ENCODE measurements at places on chromosomes 4 and X. TPM values are rescaled to one million over a fixed set of nuclear protein-coding genes. Genes with fewer than 3 reads are reported as not detected.
A peak's percentile ranks its signal among the peaks of the same experiment; 100 is the strongest.

Gene DKC1
- total RNA-seq = 143 TPM

Gene IL2
- total RNA-seq = not detected

Gene VSIG4
- not detected for total RNA-seq

Gene SPANXD
- total RNA-seq = not detected

Gene ARR3
- total RNA-seq = not detected

Gene PABPC1L2B
- total RNA-seq = 1.7 TPM

Gene ADH1B
- not detected for total RNA-seq

- H3K27me3 ChIP-seq = no peaks in the 10 kb centered on the region
- no peak for DNase-seq
- H3K27ac ChIP-seq = no peak overlapping the region
- no peak overlapping the region for H3K4me3 ChIP-seq
- no peaks in the 10 kb centered on the region for H3K36me3 ChIP-seq
- no peaks in the 10 kb centered on the region for H3K4me1 ChIP-seq
Measured at GRCh38 chrX:54891573-54891972, 29.1 kb upstream of the TRO start.

DNA sequence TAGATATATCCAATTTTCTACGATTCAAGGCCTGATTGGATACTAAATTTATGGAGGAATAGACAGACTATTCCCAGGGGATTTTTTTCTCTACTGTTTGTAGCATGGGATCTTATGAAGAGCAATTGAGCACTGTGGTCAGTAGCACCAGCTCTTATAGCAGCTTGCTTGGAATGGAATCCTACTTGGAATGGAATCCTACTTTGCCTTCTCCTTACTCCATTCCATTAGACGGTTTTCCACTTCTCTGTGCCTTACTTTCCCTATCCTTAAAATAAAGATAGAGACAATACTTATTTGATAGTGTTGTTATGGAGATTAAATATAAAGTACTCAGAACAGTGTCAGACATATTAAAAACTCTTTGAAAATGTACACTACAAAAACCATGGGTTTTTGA, 133.5 kb downstream of the BTC start:
- no peaks in the 10 kb centered on the region for H3K36me3 ChIP-seq
- no peaks in the 10 kb centered on the region for H3K27me3 ChIP-seq
- no peak overlapping the region for H3K27ac ChIP-seq
- H3K4me1 ChIP-seq = no peaks in the 10 kb centered on the region
- H3K4me3 ChIP-seq = no peak overlapping the region

DNA sequence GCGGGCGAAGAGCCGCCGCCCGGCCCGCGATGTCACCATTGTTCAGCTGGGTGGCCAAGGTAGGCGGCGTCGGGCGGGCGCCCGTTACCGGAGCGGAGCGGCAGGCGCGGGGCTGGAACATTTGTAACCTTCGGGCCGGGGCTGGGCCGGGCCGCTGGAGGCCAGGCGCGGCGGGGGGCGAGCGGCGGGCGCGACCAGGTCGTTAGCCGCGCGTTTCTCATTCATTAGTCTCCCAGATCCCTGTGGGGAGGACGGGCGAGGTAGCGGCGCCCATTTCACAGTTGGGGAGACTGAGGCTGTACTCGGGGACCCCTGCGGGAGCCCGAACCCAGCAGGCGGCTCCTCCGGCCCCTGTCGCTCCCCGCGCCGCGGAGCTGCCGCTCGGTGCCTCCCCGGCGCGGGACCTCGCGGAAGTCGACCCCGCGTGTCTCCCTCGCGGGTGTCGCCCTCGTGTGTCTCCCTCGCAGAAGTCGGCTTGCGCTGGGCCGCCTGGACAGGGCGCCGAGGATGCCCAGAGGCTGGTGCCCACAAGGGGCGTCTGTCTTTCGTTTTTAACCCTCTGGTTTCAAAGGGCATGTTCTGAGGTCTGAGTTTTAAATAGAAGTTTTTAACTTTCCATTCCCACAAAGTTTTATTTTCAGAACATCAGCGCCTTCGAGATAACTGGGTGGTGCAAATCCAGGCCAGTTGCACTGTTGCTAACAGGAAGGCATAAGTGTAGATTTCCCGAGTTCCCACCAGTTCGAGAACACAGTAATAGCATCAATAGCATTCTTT, 17.5 kb downstream of the PTTG2 start:
- DNase-seq = no peak
- H3K27me3 ChIP-seq = no peaks in the 10 kb centered on the region
- H3K36me3 ChIP-seq = no peaks in the 10 kb centered on the region
- peaks cover 15% of the 10 kb centered on the region for H3K4me1 ChIP-seq

GRCh38 chr4:174398728-174399127, 115.0 kb downstream of the CEP44 start:
- H3K4me1 ChIP-seq = no peaks in the 10 kb centered on the region
- no peaks in the 10 kb centered on the region for H3K36me3 ChIP-seq
- DNase-seq = no peak
- no peaks in the 10 kb centered on the region for H3K27me3 ChIP-seq
- no peak overlapping the region for H3K27ac ChIP-seq

GRCh38 chr4:87117051-87117731, 103.2 kb downstream of the KLHL8 start:
- H3K27me3 ChIP-seq = no peaks in the 10 kb centered on the region
- H3K4me3 ChIP-seq = no peak overlapping the region
- peaks cover 2% of the 10 kb centered on the region for H3K4me1 ChIP-seq
- DNase-seq = no peak

DNA sequence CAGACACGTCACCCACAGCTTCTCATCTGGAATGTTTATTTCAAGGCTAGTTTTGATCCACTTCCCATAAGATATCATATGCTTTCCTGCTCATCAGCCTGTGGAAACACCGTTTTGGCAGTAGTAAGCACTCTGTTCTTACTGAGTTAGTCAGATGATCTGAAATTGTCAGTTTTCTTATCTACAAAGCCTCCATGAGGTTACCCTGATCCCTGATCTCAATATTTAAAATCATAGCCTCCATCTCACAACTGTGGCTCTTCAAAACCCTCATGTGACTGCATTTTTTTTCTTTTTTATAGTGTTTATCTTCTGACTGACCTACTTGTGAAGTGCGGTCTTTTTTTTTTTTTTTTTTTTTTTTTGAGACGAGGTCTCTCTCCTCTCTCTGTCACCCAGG, 22.7 kb downstream of the BST1 start:
- no peak overlapping the region for H3K27ac ChIP-seq
- H3K4me1 ChIP-seq = no peaks in the 10 kb centered on the region
- no peaks in the 10 kb centered on the region for H3K27me3 ChIP-seq

DNA sequence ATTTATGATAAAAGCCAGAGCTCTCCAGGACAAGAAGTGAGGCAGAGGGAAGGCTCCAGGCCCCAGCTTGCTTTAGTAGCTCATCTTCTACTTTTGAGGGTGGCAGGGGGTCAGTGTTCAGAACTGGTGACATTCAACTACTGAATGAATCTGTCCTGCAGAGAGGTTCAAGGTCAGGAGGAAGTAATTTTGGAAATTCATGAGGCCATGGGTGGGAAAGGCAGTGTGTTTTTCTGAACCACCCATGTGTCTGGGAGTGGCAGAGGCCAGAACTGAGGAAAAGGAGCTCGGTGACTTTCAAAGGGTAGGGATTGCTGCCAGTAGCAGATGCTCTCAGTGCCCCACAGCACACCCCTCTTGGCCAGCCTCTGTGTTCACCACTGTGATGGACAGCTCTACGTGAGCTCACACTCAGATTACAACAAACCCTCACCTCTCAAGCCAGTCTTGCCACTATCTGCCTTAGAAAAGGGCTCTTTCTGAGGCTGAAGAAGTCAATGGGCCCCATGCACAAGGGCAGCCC, 571.2 kb downstream of the RAB28 start:
- no peak overlapping the region for H3K27ac ChIP-seq
- H3K4me1 ChIP-seq = no peaks in the 10 kb centered on the region
- H3K36me3 ChIP-seq = no peaks in the 10 kb centered on the region
- no peak overlapping the region for H3K4me3 ChIP-seq
- no peak for DNase-seq

DNA sequence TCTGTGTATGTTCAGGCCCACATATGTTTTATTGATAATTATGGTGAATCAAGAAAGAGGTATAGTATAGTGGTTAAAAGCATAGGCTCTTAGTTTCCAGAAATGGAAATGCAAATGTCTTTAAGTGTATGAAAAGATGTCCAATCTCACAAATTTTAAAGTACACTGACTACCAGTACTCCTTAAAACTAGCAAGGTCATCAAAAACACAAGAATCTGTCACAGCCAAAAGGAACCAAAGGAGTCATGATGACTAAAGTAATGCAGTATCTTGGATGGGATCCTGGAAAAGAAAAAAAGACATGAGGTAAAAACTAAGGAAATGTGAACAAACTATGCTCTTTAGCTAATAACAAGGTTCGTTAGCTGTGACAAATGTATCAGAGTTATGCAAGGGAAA, 661 bp upstream of the RBM41 start:
- H3K27me3 ChIP-seq = no peaks in the 10 kb centered on the region
- H3K4me1 ChIP-seq = no peaks in the 10 kb centered on the region
- H3K36me3 ChIP-seq = peaks cover 10% of the 10 kb centered on the region

DNA sequence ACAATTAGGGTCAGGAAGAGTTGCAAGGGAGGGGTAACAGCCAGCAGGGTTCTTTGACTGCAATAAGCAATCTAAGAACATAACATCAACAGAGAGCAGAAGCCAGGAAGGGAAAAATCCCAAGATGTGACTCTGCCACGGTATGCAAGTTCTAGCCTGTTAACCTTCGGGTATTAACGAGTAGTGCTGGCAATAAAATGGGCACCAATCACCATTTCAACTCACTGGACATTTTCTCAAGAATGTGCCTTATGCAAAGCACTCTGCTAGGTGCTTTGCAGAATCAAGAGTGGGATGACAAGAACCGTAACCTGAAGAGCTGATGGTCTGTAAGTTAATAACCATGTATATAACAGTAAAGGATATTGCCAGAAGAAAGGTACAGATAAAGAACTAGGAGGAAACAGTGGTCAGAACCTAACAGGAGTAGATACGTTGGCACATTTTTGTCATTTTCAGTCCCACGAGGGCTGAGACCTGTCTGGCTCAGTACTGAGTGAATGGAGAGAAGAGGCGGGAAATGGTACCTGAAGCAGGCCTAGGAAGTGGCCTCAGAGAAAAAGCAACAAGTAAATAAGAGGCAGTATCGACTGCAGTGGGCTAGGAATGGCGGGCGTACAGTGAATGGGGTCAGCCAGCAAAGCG, 2.7 kb downstream of the ELOVL6 start:
- H3K27ac ChIP-seq = peak overlapping the region; percentile 84
- no peaks in the 10 kb centered on the region for H3K27me3 ChIP-seq
- H3K4me1 ChIP-seq = peaks cover 12% of the 10 kb centered on the region
- peak overlapping the region; percentile 72 for H3K4me3 ChIP-seq
- no peaks in the 10 kb centered on the region for H3K36me3 ChIP-seq
- no peak for DNase-seq

DNA sequence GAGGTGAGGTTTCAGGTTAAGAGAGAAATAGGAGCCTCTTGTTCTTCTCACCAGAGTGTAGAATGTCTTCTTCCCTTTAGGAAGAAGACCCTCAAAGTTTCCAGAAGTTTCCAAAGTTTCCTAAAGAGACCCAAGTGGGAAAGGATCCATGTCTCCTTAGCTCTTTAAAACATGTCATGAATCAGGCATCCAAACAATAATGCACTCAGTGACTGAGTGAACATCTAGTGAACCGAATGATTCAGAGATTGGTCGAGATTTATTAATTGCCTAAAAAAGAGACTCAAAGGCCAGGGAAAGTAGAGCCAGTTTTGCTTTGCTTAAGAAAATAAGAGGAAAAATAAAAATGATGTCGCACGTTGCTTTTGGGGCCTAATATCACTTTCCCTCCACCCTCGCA, 29.4 kb downstream of the FGF5 start:
- no peak overlapping the region for H3K4me3 ChIP-seq
- DNase-seq = no peak
- no peak overlapping the region for H3K27ac ChIP-seq
- no peaks in the 10 kb centered on the region for H3K36me3 ChIP-seq
- H3K4me1 ChIP-seq = no peaks in the 10 kb centered on the region

GRCh38 chrX:112789931-112790330, 50.7 kb downstream of the AMOT start:
- H3K4me1 ChIP-seq = no peaks in the 10 kb centered on the region
- H3K36me3 ChIP-seq = no peaks in the 10 kb centered on the region
- no peaks in the 10 kb centered on the region for H3K27me3 ChIP-seq
- H3K4me3 ChIP-seq = no peak overlapping the region
- no peak for DNase-seq

GRCh38 chr4:7387925-7388324, 46.8 kb downstream of the PSAPL1 start:
- DNase-seq = no peak
- H3K4me1 ChIP-seq = no peaks in the 10 kb centered on the region
- H3K4me3 ChIP-seq = no peak overlapping the region

GRCh38 chrX:53305219-53305995, 24.0 kb upstream of the IQSEC2 start:
- no peaks in the 10 kb centered on the region for H3K27me3 ChIP-seq
- DNase-seq = no peak
- H3K27ac ChIP-seq = no peak overlapping the region

DNA sequence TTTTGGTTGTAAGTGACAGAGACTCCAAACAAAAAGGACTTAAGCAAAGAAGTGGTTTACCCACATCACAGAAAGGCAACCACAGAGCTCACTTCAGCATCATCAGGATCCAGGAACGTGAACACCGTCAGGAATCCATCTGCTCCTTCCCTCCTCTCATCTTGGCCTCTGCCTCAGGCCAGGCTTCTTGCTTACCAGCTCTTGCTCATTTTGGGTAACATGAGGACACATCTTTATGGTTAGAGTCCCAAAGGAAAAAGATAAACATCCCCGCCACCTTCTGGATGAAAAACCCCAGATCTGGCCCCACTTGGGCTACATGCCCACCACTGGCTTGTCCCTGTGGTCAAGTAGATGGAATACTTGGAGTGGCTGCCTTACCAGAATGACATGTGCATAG, 176.8 kb upstream of the RPL34 start:
- no peaks in the 10 kb centered on the region for H3K4me1 ChIP-seq
- H3K36me3 ChIP-seq = no peaks in the 10 kb centered on the region
- H3K27ac ChIP-seq = no peak overlapping the region
- H3K27me3 ChIP-seq = no peaks in the 10 kb centered on the region

- H3K4me3 ChIP-seq = no peak overlapping the region
- H3K36me3 ChIP-seq = no peaks in the 10 kb centered on the region
- H3K27me3 ChIP-seq = no peaks in the 10 kb centered on the region
- no peak overlapping the region for H3K27ac ChIP-seq
- H3K4me1 ChIP-seq = no peaks in the 10 kb centered on the region
Measured at GRCh38 chrX:54413753-54414152, 26.5 kb upstream of the TSR2 start.

DNA sequence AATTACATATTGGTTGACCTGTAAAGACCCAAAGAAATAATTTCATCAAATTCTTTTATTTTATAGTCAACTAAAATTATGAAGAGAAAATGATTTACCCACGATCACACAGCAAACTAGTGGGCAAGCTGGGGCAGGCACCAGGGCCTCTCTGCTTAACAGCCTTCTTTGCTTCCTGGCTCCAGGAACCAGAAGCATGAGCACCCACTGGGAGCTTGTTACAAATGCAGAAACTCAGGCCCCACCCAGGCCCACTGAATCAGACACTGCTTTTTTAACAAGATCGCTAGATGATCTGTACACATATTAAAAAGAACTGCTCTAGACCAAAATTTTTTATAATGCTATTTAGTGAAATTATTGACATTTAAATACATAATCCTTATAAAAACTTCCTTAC, 95.0 kb downstream of the GEMIN8 start:
- H3K27ac ChIP-seq = no peak overlapping the region
- H3K36me3 ChIP-seq = no peaks in the 10 kb centered on the region
- no peak overlapping the region for H3K4me3 ChIP-seq
- peaks cover 14% of the 10 kb centered on the region for H3K4me1 ChIP-seq
